ENCODE measurements at places on chromosomes 6 and 20.

GRCh38 chr6:32816746-32817204 is at the start of gene HLA-DOB:
TSS of gene HLA-DOB (minus strand) at chr6:32817002. CDS start at chr6:32816951, 51 bp downstream.
- DNase-seq, result no peak

- DNase-seq, result no peak
These were observed 6.8 kb upstream of the TULP1 start for GRCh38 chr6:35519313-35520015.

DNA sequence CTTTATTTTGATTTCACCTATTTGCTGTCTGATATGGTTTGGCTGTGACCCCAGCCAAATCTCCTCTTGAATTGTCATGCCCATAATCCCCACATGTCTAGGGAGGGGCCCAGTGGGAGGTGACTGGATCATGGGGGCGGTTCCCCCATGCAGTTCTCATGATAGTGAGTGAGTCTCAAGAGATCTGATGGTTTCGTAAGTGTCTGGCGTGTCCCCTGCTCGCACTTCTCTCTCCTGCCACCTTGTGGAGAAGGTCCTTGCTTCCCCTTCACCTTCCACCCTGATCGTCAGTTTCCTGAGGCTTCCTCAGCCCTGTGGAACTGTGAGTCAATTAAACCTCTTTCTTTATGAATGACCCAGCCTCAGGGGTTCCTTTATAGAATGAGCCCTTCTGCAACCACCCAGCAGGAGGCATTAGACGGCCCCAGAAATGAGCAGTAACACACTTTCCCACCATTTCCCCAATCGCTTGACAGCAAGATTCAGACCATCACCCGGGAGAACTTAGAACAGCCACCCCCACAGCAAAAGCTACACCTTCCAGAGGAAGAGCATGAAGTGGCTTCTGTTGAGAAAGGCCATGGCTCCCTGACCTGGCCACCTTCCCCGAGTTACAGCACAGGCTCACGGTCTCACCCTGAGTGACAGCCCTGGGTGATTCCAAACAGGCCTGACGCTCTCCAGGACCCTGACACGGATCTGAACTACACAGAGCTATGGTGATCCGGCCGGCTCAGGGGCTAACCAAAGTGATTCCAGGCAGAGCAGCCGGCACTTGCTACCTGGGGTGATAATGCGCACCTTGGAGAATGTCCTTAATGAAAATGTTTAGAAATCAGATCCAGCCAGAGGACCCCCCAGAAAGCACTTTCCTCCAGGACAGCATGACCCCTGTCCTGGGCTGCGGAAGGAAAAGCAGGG is 131.2 kb upstream of the CDH4 start:
- peak; percentile 43 for DNase-seq

DNA sequence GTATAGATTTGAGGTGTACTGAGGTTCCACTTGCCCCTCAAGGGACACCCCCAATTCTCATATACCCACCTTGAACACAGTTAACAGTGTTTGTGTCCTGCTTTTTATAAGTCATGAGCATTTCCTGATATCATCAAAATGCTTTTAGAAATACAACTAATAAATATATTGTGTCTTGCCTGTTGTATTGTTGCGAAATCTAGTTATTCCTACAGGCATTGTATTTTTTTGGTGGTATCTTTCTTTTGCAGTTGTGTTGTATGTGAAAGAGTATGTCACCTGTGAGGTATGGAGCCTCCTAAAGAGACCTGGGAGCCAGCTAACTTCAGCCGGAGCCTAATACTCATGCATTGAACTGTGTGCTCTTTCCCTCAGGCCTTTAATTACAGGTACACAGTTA is 40.7 kb downstream of the CDYL start:
- DNase-seq, result no peak

All from NCI-H226 (cell line).